Activated T-cell treated with anti-CD3 and anti-CD28 coated beads for 24 hours (primary cell): ENCODE measurements at places on chromosomes 7 and 10.

DNA sequence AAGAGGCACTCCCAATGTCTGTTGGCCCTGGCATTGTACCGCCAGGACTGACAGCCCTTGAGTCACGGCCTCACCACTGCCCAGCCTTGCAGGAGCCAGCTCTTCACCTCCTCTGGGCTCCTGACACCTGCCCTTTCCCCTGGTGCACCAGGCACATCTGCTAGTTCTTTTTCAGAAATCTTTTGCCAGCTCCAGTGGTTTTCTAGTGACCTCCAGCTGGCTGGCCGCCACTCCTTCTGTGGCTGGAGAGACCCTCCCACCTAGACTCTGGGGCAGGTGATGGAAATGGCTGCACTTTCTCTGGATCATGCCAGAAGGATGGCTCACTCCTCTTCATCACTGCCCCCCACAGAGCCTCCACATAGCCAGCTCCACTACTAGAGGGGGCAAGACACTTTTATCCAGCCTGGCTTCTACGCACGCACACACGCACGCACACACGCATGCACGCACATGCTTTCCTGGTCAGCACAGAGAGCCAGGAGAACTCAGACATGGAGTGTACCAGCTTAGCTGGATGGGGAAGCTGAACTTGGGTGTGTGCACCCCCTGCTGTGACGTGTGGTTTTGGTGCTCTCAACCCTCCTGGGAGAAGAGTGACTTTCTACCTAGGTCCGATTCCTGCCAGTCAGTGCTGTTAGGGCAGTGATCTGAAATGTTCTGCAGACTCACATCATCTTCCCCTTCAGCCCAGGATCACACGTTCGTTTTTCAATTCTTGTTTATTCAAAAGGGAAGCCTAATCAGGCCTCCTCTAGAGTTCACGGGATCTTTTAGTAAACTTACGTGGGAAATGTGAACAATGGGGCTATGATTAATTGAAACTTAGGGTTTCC, 222.0 kb downstream of the PRPF18 start:
- DNase-seq: no peak

GRCh38 chr10:99582255-99582770, 37.9 kb downstream of the SLC25A28 start:
- DNase-seq: no peak

DNA sequence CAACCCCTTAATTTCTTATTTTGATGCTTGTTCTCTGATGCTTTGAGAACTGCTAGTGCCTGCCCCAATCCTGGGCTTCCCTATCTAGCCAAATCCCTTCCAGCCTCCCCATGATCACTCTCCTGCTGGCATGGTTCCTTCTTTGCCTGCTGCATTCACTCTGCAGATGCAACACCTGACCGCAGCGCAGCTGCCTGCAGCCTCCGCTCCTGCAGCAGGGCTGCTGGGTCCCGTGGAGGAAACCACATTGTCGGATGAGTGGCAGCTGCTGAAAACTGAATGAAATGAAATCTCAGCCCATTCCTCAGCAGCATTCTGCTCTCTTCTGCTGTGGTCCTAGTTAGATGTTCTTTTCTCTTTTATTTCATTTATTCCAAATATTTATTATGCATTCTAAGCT, 320.3 kb downstream of the CCDC3 start:
- DNase-seq: no peak

GRCh38 chr7:29248713-29249382, 54.3 kb downstream of the CHN2 start:
- DNase-seq: no peak

DNA sequence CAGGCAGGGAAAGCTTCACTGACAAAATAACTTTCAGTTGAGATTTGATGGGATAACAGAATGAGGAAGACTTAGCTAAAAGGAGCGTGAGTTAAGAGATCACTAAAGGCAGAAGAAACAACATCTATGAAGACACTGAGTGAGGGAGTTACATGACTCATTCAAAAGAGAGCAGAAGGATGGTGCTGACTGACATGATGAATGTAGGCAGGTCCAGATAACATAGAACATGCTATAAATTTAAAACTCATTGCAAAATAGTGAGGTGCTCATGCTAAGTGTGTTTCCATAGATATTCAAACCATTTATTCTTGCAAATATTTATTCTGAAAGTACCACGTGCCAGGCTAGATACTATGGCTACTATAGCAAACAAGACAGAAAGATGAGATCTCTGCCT, 116.4 kb upstream of the DGKB start:
- no peak for DNase-seq

DNA sequence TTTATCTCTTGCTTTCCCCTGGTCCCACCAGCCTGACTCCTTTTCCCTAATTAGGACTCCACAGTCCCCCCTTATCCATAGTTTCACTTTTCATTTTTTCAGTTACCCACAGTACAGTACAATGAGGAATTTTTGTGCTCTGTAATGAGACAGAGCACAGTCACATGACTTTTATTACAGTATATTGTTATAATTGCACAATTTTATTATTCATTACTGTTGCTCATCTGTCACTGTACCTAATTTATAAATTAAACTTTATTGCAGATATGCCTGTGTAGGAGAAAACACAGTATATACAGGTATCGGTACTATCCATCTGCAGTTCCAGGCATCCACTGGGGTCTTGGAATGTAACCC, 125.4 kb downstream of the KCNMA1 start:
- no peak for DNase-seq

GRCh38 chr7:154857240-154857639, 145.7 kb downstream of the PAXIP1 start:
- no peak for DNase-seq

- no peak for DNase-seq
These were observed 855.5 kb upstream of the POM121L12 start for GRCh38 chr7:52179934-52180333.

DNA sequence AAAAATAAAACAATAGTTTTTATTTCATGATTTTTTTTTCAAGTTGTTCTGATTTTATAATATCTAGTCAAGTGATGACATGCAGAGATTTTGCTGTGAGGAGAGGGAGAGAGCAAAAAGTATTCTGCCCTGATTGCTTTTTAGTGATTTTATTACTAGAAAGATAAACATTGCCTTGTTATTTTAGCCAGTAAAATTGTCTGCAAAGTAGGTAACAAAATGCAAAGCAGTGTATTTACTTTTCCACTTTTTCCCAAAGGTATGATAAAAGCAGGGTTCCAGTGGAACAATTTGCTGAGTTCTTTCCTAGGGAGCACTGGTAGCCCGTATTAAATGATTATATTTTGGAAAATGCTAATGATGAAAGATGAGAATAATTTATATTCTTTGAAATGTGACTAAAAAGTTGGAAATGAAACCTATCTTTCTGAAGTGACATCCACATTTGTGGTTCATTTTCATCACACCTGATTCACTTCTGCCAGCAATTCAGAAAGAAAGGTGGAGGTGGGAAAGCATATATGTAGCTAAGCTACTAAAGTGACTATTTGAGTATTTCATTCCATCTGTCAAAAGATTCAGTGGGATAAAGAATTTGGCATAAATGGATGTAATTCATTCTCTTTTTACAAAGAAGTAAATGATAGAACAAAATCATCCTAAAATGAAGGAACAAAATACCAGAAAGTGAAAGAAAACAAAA, 300.3 kb downstream of the ADK start:
- DNase-seq: no peak

DNA sequence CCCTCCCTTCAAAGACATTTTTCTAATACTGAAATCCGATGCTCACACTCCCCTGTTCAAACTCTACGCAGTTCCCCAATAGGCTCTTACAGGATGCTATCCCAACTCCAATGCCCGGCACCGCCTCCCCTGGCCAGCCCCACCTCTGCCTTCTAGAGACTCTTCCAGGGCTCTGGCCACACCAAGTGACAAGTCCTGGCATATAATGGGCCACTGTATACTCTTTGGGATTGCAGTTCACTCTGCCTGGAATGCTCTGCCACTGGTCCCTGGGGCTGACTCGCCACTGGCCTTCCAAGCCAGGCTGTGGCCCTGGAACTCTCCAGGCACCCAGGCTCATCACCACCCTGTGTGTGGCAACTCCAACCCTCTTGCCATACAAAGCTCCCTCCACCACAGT, 3.1 kb upstream of the BRI3 start:
- DNase-seq: no peak

- DNase-seq: no peak
These were observed 142.6 kb downstream of the RNLS start for GRCh38 chr10:88440541-88440940.

GRCh38 chr10:81108516-81109199, 571.0 kb downstream of the SH2D4B start:
- DNase-seq: no peak

DNA sequence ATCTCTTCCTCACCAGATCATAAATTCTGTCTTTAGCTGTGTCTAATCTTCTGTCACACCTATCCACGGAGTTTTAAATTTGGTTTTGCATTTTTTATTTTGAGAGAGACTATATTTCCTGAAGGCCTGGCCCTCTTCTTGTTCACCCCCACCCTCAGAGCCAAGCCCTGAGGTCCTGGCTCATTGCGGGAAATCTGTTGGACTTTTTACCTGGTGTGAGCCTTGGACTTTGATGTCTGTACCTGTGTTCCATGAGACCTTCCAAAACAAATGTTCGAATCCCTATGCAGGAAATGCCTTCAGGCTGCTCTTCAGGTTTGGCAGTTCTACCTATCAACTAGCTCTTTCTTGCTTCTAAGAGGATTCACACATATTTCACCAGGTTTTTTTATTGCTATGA, 175.2 kb upstream of the GRB10 start:
- no peak for DNase-seq

- no peak for DNase-seq
These were observed 13.6 kb downstream of the UNCX start for GRCh38 chr7:1246160-1246870.

- DNase-seq: no peak
These were observed 16.9 kb upstream of the TMEM248 start for GRCh38 chr7:66904063-66904593.

- no peak for DNase-seq
These were observed 54.7 kb downstream of the LRRC72 start for GRCh38 chr7:16581286-16581685.

GRCh38 chr10:33617381-33618080, 283.1 kb upstream of the NRP1 start:
- no peak for DNase-seq
